Lung microvascular endothelial cell (primary cell): ENCODE measurements at places on chromosomes 1 and 21.
A peak's percentile ranks its signal among the peaks of the same experiment; 100 is the strongest.

- DNase-seq: no peak
Observed at GRCh38 chr1:234316486-234316885, 56.8 kb upstream of the COA6 start.

DNA sequence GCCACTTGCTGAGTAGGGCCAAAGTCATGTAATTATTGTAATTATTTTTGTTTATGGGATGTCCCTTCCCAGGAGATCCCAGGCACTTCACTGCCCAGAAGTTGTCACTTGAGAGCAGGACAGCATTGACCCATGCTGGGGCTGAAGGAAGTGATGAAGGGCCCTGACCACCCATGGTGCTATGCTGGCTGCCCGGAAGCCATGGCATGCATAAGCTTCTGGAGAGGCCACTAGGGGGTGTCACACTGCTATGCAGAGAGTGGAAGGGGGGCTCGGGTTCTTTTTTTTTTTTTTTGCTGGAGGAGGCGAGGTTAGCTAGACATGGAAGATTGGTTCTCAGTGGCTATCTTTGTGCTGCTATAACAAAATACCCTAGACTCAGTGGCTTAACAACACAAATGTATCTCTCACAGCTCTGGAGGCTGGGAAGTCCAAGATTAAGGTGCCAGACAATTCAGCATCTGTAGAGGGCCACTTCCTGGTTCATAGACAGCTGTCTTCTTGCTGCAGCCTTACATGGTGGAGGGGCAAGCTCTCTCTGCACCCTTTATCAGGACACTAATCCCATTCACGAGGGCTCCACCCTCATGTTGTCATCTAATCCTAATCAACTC is 84.9 kb downstream of the CNIH3 start:
- DNase-seq: peak; percentile 9

DNA sequence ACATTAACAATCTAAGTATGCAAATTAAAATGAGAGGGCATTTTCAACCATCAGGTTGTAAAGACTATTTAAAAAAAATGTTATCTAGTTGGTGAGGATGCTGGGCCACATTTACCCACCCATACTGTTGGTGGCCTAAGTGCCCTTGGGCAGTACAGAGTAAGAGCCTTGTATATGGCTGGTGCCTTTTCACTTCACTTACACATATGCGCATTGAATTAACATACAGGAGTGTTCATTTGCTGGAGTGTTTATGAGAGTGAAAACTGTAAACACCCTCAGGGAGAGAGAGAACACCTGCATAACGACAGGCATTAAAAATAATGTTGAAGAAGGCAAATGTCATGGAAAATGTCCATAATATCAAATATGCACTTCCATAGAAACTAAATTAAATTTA is 427.1 kb downstream of the PCP4 start:
- DNase-seq: no peak

DNA sequence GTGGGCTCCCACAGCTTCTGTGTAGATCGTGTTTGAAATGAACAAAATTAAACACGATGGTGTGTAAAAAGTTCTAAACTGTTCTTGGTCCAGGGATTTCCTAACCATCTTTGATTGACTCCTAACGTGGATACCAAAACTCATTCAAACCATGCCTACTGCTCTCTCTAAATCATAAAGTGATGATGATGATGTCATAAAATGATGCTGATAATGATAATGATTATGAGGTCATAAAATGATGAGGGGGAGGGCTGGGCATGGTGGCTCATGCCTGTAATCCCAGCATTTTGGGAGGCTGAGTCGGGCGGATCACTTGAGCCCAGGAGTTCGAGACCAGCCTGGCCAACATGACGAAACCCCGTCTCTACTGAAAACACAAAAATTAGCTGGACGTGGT is 133.3 kb upstream of the COA6 start:
- no peak for DNase-seq

- no peak for DNase-seq
Observed at GRCh38 chr1:21672478-21673276, 3.5 kb upstream of the RAP1GAP start.

GRCh38 chr1:229430761-229431283 is 3.1 kb downstream of the ACTA1 start:
- peak; percentile 37 for DNase-seq

- no peak for DNase-seq
Observed at GRCh38 chr1:41471658-41472057, 12.8 kb downstream of the EDN2 start.

DNA sequence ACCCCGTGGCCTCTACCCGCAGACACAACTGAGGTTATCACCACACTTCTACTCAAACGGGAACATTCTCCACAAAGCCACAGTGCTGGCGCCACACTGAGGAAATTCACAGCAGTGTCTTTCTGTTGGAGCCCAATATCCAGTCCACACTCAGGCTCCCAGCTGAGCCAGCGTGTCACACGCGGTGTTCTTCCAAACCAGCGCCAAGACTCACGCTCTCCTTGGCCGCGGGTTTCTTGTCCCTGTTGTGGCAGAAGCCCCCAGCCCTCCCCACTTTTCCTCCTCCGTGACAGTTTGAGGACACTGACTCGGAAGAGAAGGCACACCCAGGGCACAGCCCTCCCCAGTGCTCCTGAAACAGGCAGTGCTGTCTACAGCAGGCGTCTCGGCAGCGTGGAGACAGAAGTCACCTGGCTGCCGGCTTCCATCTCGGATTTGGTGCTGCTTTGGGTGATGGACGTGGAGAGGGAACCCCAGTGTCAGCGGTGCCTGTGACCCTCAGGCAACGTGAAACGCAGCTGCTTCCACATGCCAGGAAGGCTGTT is 35.4 kb upstream of the AGPAT3 start:
- DNase-seq: no peak

- no peak for DNase-seq
Observed at GRCh38 chr21:45184869-45185268, 102.8 kb downstream of the POFUT2 start.

DNA sequence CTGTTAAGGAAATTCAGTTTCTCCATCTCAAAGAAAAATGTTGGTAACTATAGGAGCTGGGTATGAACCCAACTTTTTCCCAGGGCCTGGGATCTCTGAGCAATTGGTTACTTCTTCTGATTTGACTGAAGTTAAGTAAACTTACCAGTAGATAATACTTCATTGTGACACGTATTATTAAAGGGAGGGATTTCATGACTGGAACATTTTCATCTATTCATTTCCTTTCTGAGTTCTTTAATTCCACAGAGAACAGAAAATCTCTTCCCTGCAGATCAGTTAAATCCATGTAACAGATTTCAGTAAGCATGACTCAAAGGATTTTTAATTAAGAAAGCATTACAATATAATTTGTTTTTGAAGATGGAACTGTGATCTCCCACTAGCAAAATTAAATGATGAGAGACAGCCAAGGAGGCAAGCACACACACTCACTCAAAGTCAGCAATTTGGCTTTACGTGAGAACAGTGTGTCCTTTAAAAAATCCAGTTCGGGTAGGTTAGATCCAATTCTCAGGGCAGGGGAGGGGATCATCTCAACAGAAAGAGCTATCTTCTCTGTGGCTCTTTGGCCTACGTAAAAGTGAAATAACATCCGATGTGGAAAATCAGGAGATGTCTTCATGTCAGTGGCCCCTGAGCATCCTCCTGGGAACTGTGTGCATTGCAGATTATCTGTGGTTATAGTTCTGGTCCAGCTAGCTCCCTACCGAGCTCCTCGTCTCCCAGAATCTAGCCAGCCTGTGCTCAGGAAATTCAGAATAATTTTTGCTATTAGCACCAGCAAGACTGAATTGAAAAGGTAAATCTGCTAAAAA is 10.8 kb upstream of the MYOC start:
- no peak for DNase-seq

DNA sequence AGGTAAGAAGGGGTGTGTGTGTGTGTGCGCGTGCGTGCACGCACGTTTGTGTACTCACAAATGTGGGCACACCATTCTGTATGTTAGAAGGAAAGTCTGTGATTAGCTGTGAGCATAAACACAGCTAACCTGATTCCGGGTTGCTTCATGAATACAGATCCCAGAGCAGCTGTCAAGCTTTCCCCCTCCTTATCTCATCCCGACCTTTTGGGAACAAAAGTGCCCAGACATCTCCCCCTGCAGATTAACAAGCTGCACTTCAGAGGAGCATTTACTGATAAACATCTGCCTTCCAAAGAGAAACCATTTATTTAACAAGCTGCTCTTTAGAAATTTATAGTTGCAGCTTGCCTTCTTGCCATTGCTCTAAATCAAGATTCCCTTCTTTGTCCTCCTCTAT is 97.0 kb downstream of the MT1HL1 start:
- no peak for DNase-seq

DNA sequence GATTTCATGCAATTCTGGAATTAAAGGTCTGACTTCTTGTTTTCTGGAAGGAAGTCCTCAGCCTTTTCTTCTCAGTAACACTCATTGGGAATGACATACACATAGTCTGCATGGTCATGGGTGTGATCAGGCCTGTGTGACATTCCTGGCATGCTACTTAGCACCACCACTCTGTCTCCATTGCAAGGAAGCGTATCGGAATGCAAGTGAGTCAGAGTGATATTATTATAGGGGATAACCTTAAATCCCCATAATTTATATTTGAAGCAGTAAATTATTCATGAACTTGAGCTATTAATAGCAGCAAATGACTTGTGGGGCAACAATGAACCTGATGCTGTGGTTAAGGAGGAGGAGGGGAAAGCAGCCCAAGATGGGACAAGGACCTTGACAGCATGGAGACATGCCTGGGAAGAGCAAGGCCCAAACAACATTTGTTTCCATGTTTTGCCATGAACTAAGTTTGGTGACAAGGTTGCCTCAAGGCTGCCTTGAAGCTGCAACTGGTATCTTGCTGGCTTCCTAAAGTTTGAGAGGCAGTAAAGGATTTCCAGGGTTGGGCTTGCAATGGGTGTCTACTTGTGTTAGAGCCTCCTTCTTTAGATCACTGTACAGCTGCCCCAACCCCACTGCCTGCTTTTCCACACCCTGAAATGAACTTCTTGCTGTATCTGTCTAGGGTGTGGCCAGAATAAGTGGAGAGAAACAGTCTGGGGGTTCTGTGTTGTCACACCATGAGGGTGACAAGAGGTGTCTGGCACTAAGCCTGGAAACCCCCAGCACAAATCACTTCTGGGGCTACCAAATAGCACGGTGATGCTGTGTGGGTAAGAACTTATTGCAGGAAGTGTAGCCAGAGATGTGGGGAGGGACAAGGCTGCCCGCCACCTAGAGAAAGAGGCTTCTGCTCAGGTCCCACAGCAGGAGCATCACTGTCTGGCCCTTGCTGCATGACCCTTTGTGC is 4.6 kb downstream of the MAB21L3 start:
- DNase-seq: no peak

GRCh38 chr1:234845097-234845660 is 235.2 kb upstream of the IRF2BP2 start:
- DNase-seq: no peak

- no peak for DNase-seq
Observed at GRCh38 chr1:8134546-8135235, 108.6 kb upstream of the ERRFI1 start.

GRCh38 chr21:38504066-38504465 is 5.8 kb upstream of the ERG start:
- DNase-seq: no peak

DNA sequence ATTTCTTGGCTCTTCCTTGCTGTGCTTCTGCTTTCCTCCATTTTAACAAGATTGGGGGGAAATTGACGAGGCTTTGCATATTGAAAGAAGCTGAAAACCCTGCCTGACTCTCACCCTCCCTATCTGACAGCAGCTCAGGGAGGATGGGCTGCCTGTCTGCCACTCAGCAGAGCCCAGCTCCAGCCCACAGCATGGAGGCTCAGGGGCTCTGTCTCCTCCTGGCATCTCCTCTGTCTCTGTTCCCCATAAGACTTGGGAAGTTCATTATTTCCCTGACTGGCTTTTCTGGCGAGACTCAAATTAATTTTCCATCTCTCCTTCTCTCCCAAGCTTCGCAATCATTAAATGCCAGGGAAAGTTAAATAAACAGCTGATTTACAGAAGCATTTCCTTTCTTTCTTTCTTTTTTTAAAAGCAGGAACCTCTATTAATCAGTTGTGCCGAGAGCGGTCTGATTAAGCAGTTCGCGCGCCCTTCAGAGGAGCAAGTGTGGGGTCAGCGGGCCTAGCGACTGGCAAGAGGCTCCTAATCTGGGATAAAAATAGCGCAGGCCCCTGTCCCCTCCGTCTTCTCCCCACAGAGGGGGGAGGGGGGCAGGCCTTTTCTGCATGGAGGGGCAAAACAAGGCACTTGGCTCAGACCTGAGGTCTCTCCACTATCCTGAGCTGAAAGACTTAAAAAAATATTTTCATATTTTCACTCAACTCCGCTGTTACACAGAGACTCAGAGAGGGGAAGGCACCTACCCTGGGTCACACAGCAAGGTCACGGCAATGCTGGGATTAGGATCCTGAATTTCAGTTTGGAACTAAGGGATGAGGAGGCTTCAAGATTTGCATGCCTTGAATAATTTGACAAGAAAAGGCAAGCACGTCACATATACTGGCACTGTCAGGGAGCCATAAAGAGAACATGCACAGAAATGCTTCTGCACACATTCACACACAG is 170.4 kb downstream of the ACTL8 start:
- no peak for DNase-seq

- peak; percentile 56 for DNase-seq
Observed at GRCh38 chr1:7300893-7301663, 470.0 kb upstream of the VAMP3 start.

DNA sequence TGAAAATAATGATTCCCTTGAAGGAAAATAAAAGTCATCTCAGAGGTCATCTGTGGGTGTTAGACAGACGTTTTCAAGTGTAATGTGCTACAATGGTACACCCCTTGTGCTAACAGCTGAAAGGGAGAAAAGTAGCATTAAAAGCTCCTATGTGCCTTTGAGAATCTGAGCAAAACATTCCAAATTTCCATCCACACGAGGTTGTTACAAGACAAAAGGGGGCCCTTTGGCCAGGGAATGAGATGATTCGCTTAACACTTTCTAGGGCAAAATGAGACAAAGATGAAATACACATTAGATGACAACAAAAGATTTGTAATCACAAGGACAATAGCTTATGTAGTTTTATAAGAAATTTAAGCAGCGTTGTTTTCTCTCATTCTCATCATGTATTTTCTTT is 303.6 kb downstream of the LMX1A start:
- no peak for DNase-seq

- DNase-seq: peak; percentile 4
Observed at GRCh38 chr21:26736449-26736848, 108.8 kb downstream of the ADAMTS1 start.

- no peak for DNase-seq
Observed at GRCh38 chr21:45211661-45212060, 76.0 kb downstream of the POFUT2 start.

DNA sequence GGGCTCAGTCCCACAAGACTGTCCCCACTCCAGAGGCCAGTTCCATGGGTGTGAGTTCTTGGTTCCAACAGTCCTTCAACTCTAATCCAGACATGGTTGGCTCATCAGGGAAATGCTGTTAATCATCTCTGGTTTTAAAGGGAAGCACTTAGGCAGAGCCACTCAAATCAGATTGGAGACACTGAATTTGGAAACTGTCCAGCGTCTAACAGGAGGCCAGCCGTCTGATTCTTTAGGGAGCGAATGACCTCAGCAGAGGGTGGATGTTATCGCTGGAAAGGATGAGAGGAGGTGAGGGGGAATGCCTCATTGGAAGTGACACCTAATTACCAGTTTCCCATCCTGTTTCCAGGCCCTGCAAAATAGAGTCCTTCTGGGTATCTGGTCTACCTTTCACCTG is 22.8 kb upstream of the LRRC38 start:
- no peak for DNase-seq

- DNase-seq: no peak
Observed at GRCh38 chr1:119453021-119453420, 38.1 kb downstream of the HSD3B2 start.
